Heart right ventricle (tissue), 16 donors: ENCODE measurements at places on chromosomes 5 and 9. TPM values are rescaled to one million over a fixed set of nuclear protein-coding genes. Genes with fewer than 3 reads are reported as not detected.
A peak's percentile ranks its signal among the peaks of the same experiment; 100 is the strongest.

GRCh38 chr5:96067894-96068614 lies 106.4 kb upstream of the ELL2 start:
- no peaks in the 10 kb centered on the region for H3K27me3 ChIP-seq
- peaks cover 2% of the 10 kb centered on the region for H3K4me1 ChIP-seq
- H3K36me3 ChIP-seq: no peaks in the 10 kb centered on the region

The ARHGEF28 gene
- polyA plus RNA-seq: 2.8 TPM

The CCL28 gene
- polyA plus RNA-seq: 0.59 TPM

The ARL14EPL gene
- polyA plus RNA-seq: not detected

DNA sequence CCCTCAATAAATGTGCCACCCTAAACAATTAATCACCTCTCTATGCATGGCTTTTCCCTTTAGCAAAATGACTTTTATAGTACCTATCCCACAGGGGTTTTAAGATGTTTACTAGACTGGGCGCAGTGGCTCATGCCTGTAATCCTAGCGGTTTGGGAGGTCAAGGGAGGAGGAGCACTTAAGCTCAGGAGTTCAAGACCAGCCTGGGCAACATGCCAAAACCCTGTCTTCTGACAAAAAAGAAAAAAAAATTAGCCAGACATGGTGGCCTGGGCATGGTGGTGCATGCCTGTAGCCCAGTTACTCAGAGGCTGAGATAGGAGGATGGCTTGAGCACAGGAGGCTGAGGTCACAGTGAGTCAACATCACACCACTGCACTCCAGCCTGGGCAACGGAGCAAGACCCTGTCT lies 13.5 kb downstream of the SH3TC2 start:
- H3K27me3 ChIP-seq: no peaks in the 10 kb centered on the region
- no peak for DNase-seq

- H3K4me1 ChIP-seq: no peaks in the 10 kb centered on the region
- no peaks in the 10 kb centered on the region for H3K36me3 ChIP-seq
- no peak for DNase-seq
- H3K4me3 ChIP-seq: no peak overlapping the region
Observed at GRCh38 chr5:127776477-127776876, 73.3 kb downstream of the CCDC192 start.

The SMARCA2 gene
- 26.5 TPM for polyA plus RNA-seq

The PDE6A gene
- not detected for polyA plus RNA-seq

The PCDHA1 gene
- 0.07 TPM for polyA plus RNA-seq

GRCh38 chr9:95185956-95186355 lies 131.6 kb downstream of the FANCC start:
- peaks cover 27% of the 10 kb centered on the region for H3K4me1 ChIP-seq
- DNase-seq: no peak
- H3K4me3 ChIP-seq: no peak overlapping the region
- no peak overlapping the region for H3K27ac ChIP-seq
- no peaks in the 10 kb centered on the region for H3K36me3 ChIP-seq

DNA sequence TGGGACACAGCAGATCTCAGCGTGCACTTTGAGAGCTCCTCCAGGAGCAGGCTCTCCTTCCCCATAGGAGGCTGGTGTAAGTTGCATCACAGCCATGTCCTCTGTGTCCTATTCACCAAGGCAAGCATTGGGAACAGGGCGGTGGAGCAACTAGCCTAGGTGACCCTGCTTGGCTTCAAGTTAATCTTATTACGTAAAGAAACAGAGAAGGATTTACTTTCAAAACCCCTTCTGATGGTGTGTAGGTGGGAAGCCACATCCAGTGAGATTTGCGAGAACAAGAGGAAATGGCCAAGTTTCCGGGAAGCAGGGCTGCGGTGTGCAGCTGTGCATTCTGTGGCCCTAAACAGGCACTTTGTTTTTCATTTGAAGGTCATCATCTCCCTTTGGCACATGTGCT lies 80.2 kb downstream of the TRIO start:
- H3K36me3 ChIP-seq: no peaks in the 10 kb centered on the region
- peak overlapping the region; percentile 45 for H3K27ac ChIP-seq
- DNase-seq: no peak
- H3K27me3 ChIP-seq: no peaks in the 10 kb centered on the region

DNA sequence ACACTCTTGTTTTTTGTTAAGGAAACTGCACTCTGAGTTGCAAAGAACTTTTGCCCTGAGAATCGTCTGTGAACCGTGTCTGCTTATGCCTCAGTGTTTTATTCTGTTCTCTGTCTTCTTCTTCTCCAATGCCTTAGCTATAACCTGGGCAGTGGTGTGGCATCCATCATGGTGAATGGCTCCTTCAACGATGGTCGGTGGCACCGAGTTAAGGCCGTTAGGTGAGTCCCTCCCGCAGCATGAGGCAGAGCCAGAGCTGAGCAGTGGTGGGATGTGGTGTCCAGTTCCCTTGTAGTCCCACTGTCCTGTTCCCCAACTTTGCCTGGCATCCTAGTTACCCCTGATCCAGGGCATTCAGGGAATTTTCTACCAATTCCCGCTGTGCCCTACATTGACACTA lies 98.3 kb downstream of the LIFR start:
- no peak for DNase-seq
- no peaks in the 10 kb centered on the region for H3K36me3 ChIP-seq
- peaks cover 4% of the 10 kb centered on the region for H3K4me1 ChIP-seq
- no peak overlapping the region for H3K4me3 ChIP-seq
- H3K27ac ChIP-seq: no peak overlapping the region
- no peaks in the 10 kb centered on the region for H3K27me3 ChIP-seq

The FAM221B gene
- not detected for polyA plus RNA-seq

The ARID3C gene
- polyA plus RNA-seq: not detected

GRCh38 chr9:113913426-113914195 lies 37.5 kb downstream of the ZNF618 start:
- no peaks in the 10 kb centered on the region for H3K27me3 ChIP-seq
- no peaks in the 10 kb centered on the region for H3K4me1 ChIP-seq

DNA sequence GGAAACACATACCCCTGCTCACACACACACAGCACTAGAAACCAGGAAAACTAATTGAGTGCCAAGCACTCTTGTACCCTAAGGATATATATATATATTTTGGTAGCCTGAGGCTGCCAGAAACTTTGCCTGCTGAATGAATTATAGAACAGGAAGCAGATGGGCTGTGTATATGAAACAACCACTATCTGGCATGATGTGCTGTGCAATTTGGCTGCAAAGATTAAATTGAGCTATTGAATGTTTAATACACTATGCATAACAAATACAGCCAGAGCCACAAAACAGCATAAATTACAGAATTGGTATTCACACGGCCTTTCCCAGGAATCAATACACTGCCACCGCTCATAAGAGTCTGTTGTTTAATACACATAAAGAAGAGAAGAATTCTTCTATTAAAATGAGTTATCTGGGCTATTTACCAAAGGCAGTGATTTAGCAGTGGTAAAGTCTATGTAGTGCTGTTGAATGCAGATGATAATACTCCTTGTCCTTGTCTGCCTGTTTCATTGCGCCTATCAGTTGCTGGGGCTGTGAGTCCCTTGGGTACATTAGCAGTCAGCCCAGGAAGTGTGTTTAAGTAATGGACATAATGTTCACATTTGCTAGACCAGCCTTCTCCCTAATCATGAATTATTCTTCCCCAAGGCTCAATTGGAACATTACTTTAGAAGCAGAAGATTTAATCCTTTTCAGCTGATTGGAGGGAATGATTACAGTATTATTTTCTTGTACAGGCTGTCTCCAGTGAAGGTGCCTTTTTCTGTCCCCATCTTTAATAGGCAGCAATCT lies 294.3 kb downstream of the TLE1 start:
- no peaks in the 10 kb centered on the region for H3K36me3 ChIP-seq
- H3K4me3 ChIP-seq: no peak overlapping the region
- peaks cover 22% of the 10 kb centered on the region for H3K4me1 ChIP-seq
- no peak for DNase-seq

- no peak overlapping the region for H3K4me3 ChIP-seq
- no peak overlapping the region for H3K27ac ChIP-seq
- H3K27me3 ChIP-seq: no peaks in the 10 kb centered on the region
- no peak for DNase-seq
Observed at GRCh38 chr5:116883875-116884274, 309.3 kb upstream of the SEMA6A start.
